Chondrocyte (in vitro differentiated cells): ENCODE measurements at places on chromosomes 1 and 21. TPM values are rescaled to one million over a fixed set of nuclear protein-coding genes. Genes with fewer than 3 reads are reported as not detected.

DNA sequence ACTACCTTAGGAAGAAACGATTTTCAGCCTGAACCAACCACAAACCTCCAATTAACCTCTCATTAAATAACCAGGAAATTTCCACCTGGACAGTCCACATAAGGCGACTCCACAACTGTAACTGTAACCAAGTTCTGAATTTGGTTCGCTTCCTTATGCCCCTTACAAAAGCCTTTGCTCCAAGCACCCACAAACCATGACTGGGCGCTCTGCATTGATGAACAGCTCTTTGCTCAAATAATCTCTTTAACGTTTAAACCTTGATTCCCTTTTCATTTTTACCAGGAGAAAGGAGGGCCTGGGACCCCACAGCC, 38.2 kb upstream of the ZNF124 start:
- H3K36me3 ChIP-seq, result peaks cover 4% of the 10 kb centered on the region
- H3K27ac ChIP-seq, result peak overlapping the region; percentile 92
- DNase-seq, result no peak
- peak overlapping the region; percentile 92 for H3K4me3 ChIP-seq

- H3K4me3 ChIP-seq, result no peak overlapping the region
- no peak for DNase-seq
- H3K27me3 ChIP-seq, result no peaks in the 10 kb centered on the region
Observed at GRCh38 chr1:236165238-236165981, 23.1 kb downstream of the GPR137B start.

GRCh38 chr1:30417701-30418046, 305.7 kb downstream of the MATN1 start:
- H3K27ac ChIP-seq, result no peak overlapping the region
- peaks cover 10% of the 10 kb centered on the region for H3K27me3 ChIP-seq
- no peaks in the 10 kb centered on the region for H3K36me3 ChIP-seq
- no peaks in the 10 kb centered on the region for H3K4me1 ChIP-seq

DNA sequence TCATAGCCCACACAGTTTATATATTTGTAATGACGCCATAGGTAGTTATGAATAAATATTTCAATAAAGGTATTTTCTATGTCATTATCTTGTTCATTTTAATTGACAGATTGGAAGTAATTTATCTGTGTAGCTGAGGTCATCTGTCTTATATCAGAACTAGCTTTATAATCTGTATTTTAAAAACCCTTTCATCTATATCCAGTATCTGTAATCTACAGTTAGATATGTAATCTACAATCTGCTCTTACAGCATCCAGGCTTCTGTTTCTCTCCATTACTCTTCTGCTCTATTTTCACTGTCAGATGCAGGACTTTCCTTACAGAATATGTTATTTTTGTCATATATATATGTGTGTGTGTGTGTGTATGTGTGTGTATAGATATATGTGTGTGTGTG, 137.6 kb downstream of the LBR start:
- H3K27me3 ChIP-seq, result no peaks in the 10 kb centered on the region
- H3K36me3 ChIP-seq, result peaks cover 5% of the 10 kb centered on the region
- no peaks in the 10 kb centered on the region for H3K4me1 ChIP-seq
- H3K4me3 ChIP-seq, result no peak overlapping the region
- no peak for DNase-seq
- no peak overlapping the region for H3K27ac ChIP-seq

GRCh38 chr21:38413958-38414548, 84.2 kb downstream of the ERG start:
- H3K27me3 ChIP-seq, result no peaks in the 10 kb centered on the region
- no peak overlapping the region for H3K4me3 ChIP-seq
- peaks cover 15% of the 10 kb centered on the region for H3K36me3 ChIP-seq
- DNase-seq, result no peak

DNA sequence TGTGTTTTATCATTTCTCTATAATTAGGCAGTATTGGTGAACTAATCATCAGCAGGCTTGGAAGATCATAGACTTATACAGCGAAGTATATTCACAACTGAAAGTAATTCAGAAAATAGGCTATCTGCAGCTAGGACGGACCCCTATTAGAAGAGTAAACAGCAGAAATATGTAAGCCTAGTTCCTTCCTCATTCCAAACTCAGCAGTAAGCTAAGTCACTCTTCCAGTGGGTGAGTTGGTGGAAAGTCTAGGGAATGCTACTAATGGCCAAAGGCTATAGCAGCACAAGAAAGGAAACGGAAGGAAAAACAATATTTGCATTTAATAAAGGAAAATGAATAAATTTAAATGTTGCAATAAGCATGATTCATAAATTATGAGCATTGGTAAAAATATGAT, 918.1 kb upstream of the TMPRSS15 start:
- H3K27ac ChIP-seq, result no peak overlapping the region
- DNase-seq, result no peak
- no peaks in the 10 kb centered on the region for H3K27me3 ChIP-seq
- H3K36me3 ChIP-seq, result peaks cover 1% of the 10 kb centered on the region

Gene CYYR1
- total RNA-seq, result 1.3 to 4.1 TPM (median 1.5 TPM) in 3 replicates

Gene OR6K3
- total RNA-seq, result not detected in 3 replicates
